ENCODE measurements at places on chromosomes 2 and 18.

DNA sequence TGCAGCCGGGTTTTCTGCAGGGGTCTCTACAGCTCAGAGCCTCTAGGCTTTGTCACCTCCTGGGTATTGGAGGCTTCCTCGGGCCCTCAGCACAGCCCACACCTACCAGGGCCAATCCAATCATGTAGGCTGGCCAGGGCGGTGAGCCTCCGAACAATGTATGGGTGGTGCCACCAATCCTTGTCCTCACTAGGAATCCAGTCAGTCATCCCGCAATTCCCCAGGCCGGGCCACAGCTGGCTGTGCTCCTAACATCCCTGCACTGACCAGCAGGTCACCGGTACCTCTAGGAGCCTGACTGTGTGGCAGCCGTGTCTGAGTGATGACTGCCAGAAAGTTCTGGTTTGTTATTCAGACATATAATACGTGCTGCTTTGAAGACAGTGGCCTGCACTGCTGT, 129.4 kb downstream of the SH3RF3 start:
- no peak for DNase-seq

DNA sequence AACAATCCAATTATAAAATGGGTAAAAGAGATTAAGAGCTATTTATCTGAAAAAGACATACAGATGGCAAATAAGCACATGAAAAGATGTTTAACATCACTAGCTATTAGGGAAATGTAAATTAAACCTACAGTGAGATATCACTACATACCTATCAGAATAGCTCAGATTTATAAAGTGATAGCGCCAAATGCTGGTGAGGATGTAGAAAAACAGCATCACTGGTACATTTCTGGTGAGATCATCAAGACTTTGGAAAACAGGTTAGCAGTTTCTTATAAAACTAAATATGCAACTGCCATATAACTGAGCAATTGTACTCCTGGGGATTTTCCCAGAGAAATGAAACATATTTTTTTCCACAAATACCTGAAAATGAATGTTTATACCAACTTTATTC, 100.4 kb downstream of the ACOXL start:
- no peak for DNase-seq

DNA sequence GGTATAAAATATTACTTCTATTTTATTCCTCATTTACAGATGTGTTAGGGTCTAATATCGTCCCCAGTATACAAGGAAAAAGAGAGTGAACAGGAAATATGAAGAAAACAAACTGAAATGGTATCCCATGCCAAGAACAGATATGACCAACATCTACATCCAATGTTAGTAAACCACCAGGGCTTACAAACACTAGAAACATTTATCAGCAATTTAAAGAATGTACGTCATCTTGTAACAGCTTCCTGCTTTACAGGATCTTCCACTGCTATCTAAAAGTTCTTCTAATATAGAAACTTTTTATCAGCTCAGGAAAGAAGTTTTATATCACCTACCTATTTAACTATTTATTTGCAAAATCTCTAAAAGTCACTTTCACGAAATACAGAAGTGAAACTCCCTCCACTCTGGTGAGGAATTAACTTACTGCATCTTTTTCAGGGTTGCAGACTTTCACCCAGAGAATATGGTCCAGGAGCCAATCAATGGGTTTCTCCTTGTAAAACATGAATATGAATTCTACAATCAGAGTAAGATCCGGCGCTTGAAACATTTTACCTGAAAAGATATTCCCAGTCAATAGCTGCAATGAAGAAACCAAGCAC, 35.2 kb downstream of the UNC50 start:
- DNase-seq: no peak

DNA sequence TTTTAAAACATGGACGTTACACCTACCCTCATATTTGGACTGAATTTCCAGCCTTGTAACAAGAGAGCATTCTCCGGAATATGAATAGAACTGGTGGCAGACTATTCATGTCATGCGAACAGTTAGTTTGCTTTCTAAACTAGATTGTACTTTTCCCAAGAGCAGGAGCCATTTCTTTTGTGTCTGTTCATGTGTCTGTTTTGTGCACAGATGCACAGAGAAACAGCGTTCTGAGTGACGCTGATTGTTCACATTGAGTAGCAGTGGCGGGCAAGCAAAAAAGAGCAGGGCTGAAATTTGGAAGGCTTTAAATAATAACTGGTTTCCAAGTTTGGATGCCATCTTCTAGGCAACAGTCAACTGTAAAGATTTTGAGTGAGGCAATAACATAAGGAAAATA, 200.3 kb downstream of the NRXN1 start:
- DNase-seq: no peak

- no peak for DNase-seq
These were observed 169.4 kb downstream of the RTP5 start for GRCh38 chr2:242038928-242039341.

DNA sequence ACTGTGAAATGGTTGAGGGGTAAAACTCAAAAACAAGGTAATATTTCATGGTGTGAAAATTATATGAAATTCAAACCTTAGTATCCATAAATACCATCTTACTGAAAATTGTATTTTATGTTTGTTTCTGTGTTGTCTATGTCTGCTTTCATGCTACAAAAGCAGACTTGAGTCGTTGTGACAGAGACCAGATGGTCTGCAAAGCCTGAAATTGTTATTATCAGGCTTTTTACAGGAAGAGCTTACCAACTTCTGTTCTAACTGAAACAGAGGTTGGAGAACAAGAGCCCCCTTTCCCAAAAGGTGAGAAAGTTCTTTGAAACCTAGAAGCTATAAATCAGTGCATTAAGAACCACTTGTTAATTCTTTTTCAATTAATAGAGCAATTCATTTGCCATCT, 110.0 kb downstream of the COL4A4 start:
- no peak for DNase-seq

GRCh38 chr2:214019229-214019972, 391.5 kb upstream of the VWC2L start:
- no peak for DNase-seq

DNA sequence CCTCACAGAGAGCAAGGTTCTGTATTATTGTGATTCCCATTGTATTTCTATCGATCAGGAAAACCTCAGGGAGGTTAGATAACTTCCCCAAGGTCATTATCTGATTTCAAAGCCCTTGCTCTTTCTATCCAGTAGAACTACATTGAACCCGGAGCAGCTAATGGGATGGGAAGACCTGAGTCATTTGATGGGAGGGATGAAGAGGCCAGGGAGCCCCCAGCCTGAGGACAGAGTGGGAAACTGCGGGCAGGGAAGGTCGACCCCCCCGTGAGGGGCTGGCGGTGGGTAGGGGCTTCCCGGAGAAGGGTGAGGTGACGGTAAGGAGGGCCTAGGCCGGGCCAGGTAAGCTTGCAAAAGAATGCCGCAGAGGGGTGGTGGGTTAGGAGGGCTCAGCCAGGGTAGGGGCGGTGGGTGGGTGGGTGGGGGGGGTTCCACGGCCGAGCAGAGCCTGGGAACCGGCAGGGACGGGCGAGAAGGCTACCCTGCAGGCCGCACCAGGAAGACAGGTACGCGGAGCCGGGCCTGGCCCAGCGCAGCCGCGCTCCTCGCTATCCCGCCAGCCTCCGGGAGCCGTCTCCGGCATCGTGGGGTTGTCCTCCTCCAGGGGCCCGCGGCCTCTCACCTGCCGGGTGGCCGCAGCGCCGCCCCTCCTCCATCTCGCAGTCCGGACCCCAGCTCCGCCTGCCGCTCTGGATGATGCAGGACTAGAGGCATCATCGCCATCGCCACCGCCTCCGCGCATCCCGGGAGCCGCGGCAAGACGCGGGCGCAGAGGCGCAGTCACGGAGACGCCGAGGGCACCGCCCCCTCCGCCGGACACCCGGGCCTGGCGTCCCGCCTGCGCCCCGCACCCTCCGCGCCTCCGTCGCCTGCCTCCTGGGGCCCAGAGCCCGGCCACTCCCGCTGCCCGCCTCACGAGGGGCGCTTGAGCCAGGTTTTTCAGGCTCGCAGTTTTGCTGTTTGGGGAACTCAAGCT, at the start of gene GPR75:
GPR75 (minus strand) TSS at position 762 of the 976 bp plus-strand sequence. CDS start 5,211 bp downstream, outside the sequence.
- no peak for DNase-seq

- DNase-seq: no peak
These were observed 80.4 kb downstream of the EPB41L3 start for GRCh38 chr18:5463390-5463789.

GRCh38 chr18:69208545-69208944, 192.1 kb upstream of the DOK6 start:
- no peak for DNase-seq

GRCh38 chr2:16375981-16376380, 289.7 kb downstream of the CYRIA start:
- DNase-seq: no peak

GRCh38 chr2:110747522-110748488, 15.4 kb downstream of the ACOXL start:
- DNase-seq: no peak

DNA sequence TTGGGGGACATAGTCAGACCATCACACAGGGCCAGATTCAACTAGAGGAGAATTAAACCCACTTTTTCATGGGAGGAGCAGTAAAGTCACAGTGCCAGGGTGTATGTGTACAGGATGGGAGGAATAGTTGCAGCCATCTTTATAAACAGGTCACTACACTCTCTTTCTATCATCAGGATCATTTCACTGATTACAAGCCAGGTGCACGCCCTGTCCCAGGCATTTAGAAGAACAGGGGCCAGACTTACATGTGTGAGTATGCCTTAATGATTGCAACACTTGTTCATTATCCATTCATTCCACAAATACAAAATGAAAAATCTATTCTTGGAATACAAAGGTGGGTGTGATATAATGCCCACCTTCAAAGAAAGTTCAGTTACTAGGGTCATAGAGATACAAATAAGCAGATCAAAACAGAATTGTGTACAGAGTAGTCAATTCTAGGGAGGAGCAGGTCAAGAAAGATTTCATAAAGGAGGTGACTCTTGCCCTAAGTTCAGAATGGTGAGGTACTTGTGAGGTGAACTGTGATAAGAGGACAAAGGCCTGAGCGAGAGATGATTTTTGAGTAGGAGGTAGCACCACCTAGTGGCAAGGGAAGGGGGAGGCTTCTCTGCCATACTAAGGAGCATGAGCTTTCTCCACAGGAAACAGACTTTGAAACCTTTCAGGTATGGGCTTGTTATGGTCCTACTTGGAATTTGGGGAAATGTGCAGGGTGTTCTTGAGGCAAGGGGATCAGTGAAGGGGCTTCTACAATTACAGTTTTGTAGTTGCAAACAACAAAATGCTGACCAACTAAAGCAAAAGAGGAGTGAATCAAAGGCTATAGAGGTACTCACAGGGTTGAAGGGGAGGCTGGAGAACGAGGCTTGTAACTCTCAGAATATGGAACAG, 156.3 kb downstream of the SUCLG1 start:
- peak; percentile 9 for DNase-seq

GRCh38 chr2:37720533-37721200, 49.2 kb upstream of the CDC42EP3 start:
- DNase-seq: no peak

- DNase-seq: no peak
These were observed 404.3 kb downstream of the ZNF521 start for GRCh38 chr18:24947521-24948305.

DNA sequence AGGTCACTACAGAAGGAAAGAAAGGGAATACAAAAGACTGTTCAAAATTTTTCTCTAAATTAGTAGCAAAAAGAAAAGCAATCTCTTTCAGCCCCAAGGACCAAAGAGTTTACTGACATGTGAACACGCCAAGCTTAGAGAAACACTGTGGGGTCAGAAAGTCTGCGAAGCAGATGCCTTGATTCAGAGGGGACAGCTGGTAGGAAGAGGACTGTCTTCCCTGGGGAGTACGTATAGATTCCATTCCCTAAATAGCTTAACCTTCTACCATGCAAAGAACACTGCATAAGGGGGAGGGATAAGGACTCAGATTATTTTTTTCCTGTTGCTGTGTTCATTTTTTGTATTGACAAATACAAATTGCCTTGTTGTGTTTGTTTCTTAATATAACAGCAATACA, 96.1 kb downstream of the IRS1 start:
- no peak for DNase-seq

DNA sequence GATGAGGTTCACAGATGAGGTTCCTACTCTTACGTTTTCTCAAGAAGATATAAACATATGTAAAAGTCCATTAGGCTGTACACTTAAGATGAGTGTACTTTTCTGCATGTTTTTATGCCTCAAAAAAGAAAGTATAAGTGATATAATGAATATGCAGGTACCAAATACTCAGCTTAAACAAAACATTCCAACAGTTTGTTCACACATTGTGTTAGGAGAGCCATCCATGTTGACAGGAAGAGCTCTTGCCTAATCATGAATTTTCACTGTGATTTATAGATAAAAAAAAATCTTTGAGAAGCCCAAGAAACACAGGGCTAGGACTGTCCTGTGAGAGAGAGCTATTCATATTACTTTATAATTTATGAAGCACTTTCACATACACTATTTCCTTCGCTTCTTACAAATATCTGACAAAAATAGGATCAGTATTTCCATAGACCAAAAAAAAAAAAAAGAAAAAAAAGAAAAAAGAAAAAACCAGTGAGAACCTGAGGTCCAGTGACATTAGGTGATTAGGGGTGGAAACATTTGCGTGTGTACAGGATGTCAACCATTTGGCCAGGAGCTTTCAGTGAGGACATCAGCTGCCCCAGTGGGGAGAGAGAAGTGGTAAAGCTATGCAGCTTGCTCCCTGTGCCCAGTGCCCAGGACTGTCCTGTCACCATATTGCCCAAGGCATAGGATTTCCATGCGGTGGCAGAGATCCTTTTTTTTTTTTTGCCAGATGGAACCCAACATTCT, 38.7 kb downstream of the BUB1 start:
- DNase-seq: no peak

DNA sequence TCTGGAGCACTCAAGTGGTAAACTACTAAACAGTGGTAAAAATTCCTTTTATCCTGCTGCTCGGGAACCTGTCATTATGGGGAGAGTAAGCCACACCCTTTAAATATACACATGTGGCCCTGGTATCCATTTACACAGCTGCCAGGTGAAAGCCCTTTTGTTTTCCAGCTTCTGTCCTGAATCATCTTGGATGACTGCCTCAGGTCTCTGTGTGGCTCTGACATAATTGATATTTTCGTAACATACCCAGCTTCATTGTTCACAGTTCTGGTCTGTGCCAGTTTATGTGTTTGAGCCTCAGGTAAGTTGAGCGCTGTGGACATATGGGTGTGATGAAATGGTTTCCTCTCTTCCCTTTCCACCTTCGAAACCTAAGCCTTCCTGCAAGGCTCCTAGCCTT, 15.7 kb upstream of the TTC39C start:
- DNase-seq: no peak

DNA sequence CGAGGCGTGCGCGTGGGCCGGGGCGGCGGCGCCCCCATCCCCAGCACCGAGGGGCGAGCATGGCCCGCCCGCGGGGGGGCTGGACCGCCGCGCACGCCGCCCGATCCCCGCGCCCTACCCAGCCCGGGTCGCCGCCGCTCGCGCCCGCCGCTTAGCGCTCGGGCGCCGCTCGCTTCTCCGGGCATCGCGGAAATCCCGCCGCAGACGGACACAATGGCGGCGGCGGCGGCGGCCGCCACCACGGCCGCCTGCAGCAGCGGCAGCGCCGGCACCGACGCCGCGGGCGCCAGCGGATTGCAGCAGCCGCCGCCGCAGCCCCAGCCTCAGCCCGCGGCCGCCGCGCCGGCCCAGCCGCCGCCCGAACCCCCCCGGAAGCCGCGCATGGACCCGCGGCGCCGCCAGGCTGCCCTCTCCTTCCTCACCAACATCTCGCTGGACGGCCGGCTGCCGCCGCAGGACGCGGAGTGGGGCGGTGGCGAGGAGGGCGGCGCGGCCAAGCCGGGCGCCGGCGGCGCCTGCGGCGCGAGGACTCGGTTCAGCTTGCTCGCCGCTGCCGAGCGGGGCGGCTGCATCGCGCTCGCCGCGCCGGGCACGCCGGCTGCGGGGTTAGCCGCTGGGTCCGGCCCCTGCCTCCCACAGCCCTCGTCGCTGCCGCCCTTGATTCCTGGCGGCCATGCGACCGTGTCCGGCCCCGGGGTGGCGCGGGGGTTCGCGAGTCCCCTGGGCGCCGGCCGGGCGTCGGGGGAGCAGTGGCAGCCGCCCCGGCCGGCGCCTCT, 453 bp downstream of the CABLES1 start:
- DNase-seq: no peak
